ENCODE measurements at places on chromosomes 6 and 20. TPM values are rescaled to one million over a fixed set of nuclear protein-coding genes. Genes with fewer than 3 reads are reported as not detected.

The DNAH8 gene
- 0.89 TPM for total RNA-seq

The CCM2L gene
- total RNA-seq = 3.0 TPM

The MYBL2 gene
- 4.2 TPM for total RNA-seq

The FOXO3 gene
- total RNA-seq = 48.8 TPM

The COL19A1 gene
- 2.3 TPM for total RNA-seq

DNA sequence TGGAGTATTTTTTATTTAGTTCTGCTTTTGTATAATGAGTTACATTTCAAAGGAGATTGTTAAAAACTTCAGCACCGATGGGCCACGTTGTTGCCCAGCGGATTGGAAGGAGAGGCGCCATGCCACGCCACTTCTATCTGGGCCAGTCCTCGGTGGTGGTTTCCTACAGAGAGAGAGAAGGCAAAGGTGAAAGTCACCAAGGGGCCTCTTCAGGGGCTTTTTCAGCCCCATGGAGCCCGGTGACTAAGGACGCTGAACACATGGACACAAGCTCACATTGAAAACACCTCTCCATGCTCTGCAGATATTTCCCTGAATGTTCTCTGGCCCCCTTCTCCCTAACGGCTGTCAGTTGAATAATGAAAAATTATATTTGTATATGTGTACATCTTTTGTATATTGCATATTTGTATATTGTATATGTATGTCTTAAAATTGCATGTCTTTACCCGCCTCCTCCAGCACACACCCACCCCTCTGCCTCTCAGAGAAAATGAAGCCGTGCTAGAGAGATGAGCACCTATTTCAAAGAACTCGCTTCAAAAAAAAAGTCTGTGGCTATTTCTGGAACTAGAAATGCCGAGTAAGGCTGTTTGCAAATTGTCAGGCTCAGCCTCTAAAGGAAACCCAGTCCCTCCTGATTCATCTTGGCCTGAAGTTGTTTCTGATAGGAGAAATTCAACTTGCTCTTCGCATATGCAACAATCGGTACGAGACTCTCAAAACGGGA lies 91.9 kb upstream of the CDH4 start:
- no peak for DNase-seq

DNA sequence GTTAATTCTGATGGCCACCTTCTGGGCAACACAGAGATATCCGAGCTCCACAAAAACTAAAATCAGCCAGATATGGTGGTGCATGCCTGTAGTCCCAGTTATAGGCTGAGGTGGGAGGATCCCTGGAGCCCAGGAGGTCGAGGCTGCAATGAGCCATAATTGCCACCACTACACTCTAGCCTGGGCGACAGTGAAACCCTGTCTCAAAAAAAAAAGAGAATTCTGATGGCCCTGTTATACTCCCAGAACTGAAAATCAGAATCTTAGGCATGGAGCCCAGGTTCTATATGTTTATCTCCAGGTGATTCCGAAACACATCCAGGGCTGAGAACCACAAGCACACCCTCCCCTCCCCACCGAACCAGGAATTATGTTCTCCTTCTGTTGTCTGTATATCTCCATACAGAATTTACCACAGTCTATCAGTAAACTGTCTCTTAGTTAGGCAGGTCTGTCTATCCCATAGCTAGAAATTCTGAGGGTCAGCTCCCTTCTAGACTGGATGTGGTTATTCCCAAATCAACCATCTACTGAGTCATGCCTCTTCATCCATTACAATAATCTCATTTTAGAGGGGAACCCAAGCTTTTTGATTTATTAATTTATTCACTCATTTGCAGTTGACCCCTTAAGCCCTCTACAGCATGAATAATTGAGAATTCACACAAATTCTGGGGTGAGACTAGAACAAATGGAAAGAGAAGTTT lies 24.8 kb upstream of the CCND3 start:
- no peak for DNase-seq

- no peak for DNase-seq
Measured at GRCh38 chr6:85401186-85402021, 48.5 kb upstream of the NT5E start.

Data from skin of body (tissue), 3 donors.